ENCODE measurements at places on chromosomes 4 and X.

DNA sequence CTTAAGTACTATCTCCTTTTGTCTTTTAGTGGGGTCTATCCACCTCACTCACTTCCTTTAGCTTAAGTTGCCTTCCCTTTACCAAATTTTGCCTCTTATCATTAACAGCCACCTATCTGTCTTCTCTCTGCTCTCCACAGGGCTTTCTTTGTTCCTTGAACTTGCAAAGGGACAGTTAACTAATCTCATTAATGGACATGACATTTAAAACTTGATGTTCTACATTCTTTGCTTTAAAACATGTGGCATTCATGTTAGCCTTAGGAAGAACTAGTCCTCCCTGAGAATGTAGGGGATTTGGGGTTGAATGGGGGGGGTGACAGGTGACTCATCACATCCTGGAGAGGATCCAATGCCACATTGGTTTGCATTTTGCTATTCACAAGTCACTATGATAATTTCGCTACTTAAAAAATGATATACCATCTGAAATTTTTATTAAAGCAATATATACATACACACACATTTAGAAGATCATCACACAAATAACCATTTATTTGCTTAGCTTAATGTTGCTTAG lies 41.0 kb upstream of the DMD start:
- no peak for DNase-seq

DNA sequence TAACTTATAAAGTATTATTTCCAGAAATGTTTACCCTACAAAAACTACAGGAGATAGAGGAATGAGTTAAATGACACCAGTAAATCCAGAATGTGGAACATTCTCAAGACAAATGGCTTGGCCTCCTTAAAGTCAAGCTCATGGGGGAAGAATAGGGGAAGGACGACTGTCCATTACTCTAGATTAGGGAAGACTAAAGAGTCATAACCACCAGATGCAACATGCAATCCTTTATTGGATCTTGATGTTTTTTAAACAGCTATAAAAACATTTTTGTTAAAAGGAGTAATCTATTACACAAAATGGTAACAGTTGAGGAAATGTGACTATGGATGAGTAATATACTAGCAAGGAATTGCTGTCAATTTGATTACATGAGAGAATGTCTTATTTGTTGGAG lies 11.1 kb downstream of the ACOT9 start:
- DNase-seq, result no peak

DNA sequence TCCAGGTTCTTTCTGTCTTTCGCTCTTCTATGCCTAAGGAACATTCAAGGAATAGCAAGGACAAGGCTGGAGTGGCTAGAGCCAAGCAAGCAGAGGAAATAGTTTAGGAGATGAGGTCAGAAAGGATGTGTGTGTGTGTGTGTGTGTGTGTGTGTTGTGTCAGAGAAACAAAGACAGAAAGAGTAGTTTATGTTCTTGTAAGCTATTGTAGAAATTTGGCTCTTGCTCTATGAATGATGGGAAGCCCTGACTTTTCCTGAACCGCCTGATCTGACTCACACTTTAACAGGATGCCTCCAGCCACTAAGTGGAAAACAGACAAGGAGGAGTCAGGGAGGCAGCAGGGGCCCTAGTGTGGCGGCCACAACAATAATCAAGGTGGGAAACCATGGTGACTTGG lies 39.7 kb downstream of the LGI2 start:
- peak; percentile 5 for DNase-seq

DNA sequence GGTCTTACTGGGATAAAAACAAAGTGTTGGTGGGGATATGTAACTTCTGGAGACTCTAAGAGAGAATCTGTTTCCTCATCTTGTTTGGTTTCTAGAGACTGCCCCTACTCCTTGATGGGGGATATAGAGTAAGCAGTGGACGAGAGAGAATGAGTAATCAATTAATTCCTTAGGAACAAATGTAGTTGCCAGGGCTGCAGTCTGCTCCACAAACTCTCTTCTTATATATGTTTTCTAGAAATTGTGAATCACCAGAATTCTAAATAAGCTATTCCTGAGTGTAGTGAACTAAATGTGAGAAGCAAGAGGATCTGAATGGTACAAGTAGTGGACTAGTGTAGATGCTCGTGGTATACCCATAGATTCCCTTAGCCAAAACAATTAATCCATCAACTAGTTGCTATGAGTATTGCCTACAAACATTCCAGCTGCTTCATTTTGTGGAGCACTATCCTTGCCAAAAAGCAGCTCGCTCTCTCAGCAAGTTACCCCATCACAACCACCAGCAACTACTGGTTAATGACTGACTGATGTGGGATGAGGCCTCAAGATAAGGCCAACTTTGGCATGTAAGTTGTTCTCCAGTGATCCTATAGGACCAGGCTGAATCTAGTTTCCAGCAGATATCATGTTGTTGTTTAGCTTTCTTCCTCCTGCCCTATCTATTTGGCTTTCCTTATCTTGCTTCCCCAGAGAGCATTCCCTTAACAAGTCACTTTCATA lies 273.0 kb downstream of the SLC7A11 start:
- peak; percentile 87 for DNase-seq

GRCh38 chrX:3699821-3700381 lies 13.5 kb downstream of the PRKX start:
- DNase-seq, result no peak

DNA sequence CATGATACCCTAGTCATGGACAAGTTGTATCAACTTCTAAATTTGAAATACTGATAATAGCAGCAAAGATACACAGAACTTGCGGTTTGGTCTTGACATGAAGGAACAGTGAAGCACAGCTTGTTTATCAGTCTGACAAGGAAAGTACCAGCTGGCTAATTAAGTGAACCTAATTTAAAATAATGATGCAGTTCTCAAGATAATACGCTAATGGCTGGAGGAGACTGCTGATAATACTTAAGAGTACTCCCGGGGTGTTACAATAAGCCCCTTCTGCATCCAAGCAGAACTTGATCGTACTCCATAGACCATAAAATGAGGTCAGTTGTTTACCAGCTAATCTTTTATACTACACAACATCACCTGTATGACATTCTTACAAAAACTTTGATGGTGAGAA lies 697.5 kb downstream of the FSTL5 start:
- DNase-seq, result no peak

DNA sequence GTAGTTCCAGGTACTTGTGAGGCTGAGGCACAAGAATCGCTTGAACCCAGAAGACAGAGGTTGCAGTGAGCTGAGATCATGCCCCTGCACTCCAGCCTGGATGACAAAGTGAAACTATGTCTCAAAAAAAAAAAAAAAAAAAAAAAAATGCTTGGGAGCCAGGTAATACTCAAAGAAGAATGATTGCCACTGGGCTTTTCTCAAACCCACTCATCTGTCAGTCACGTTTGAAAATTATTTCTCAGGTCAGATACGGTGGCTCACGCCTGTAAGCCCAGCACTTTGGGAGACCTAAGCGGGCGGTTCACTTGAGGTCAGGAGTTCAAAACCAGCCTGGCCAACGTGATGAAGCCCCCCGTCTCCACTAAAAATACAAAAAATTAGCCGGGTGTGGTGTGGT lies 155.7 kb downstream of the RELL1 start:
- DNase-seq, result no peak

- no peak for DNase-seq
These were observed 375.2 kb downstream of the GALNTL6 start for GRCh38 chr4:172188248-172188988.

GRCh38 chr4:23945451-23946017 lies 55.7 kb upstream of the PPARGC1A start:
- peak; percentile 4 for DNase-seq

DNA sequence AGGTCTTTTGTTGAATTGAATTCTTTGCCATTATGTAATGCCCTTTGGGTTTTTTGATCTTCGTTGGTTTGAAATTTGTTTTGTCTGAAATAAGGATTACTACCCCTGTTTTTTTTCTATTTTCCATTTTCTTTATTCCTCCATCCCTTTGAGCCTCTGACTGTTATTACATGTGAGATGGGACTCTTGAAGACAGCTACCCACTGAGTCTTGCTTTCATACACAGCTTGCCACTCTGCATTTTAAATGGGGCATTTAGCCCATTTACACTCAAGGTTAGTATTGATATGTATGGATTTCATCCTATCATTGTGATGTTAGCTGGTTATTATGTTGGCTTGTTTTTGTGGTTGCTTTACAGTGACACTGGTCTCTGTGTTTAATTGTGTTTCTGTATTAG lies 736.2 kb upstream of the GRID2 start:
- DNase-seq, result no peak

- DNase-seq, result peak; percentile 58
These were observed 225.6 kb downstream of the FBXW7 start for GRCh38 chr4:152310257-152310656.

DNA sequence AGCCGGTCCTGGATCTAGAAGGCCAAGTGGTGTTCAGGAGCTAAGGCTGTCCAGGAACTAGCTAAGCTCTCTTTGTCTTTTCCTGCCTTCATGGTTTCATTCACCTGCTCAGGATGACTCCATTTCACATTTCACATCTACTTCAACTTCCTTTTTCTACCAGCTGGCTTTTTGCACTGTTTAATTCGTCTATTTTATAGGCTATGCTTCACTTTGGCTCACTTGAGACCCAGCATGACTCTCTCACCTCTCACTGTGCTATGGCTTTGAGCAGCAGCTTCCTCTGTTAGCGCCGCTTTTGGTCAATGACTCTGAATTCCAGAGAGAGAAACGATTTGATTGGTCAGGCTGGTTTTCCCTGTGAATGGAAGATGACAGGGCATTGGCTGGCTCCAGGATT lies 213.5 kb upstream of the CLNK start:
- DNase-seq, result no peak

DNA sequence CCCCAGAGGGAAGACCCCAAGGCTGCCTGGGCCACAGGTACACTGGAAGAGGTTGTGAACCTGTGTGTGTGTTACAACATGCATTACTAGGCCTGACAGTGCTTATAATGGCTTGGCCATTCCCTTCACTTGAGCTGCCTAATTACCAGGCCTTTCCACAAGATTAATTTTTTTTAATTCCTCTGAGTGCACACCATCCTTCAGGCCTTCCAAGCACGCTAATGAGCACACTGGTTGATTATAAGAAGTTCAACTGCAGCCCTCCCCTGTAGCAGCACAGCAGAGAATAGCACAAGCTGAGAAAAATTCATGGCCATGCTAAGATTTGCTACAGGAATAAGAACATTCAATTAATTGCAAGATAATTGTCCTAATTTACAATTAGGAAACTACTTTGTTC lies 2.2 kb upstream of the SUPT20HL2 start:
- no peak for DNase-seq

GRCh38 chr4:97238956-97239666 lies 904.2 kb downstream of the STPG2 start:
- DNase-seq, result no peak

DNA sequence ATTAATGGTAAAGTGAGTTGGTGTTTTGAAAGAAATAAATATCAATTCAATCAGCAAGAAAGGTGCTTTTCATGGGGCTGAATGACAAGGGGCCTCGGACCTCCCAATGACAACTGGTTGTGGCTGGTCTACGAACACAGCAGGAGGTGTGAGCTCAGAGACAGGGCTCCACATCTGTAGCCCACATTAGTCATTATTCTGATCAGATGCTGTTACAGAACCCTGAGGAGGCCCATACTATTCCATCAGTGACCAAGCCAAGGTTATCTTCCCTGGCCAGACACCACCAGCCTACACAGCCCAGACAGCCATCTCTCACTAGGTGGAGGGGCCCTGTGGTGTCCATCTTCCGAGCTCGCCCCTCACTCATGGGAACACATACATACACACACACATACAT lies 168.8 kb downstream of the SH3KBP1 start:
- DNase-seq, result no peak

GRCh38 chrX:421646-422391 lies 35.1 kb upstream of the PPP2R3B start:
- no peak for DNase-seq

DNA sequence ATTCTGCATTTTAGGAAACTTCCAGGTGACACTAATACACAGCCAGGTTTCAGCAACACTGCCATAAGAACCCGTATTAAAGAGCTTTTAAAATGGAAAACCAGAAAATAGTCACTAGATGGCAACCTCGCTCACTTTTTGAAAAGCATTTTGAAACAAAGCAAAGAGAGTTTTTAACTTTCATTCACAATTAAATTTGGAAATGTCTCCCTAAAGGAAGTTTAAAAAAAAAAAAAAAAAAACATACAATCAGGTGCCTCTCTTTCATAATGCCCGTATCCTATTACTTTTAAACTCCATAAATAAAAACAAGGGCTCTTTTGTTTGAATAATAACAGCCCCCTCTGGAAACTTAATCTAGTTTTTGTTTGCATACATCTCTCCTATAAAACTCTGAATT lies 20.3 kb downstream of the MEPE start:
- DNase-seq, result peak; percentile 52

GRCh38 chrX:118975831-118976598 lies 1.6 kb downstream of the LONRF3 start:
- peak; percentile 39 for DNase-seq

DNA sequence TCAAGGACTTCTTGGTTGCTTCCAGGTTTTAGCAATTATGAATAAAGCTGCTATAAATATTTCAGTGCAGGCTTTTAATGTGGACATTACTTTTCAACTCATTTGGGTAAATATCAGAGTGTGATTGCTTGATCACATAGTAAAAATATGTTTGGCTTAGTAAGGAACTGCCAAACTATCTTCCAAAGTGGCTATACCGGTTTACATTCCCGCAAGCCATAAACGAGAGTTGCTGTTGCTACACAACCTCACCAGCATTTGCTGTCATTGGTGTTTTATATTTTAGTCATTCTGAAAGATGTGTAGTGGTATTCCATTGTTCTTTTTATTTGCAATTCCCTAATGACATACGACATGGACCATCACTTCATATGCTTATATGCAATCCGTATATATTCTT lies 30.9 kb upstream of the SPOCK3 start:
- no peak for DNase-seq

- no peak for DNase-seq
These were observed 548 bp downstream of the NEUROG2 start for GRCh38 chr4:112515198-112516065.

DNA sequence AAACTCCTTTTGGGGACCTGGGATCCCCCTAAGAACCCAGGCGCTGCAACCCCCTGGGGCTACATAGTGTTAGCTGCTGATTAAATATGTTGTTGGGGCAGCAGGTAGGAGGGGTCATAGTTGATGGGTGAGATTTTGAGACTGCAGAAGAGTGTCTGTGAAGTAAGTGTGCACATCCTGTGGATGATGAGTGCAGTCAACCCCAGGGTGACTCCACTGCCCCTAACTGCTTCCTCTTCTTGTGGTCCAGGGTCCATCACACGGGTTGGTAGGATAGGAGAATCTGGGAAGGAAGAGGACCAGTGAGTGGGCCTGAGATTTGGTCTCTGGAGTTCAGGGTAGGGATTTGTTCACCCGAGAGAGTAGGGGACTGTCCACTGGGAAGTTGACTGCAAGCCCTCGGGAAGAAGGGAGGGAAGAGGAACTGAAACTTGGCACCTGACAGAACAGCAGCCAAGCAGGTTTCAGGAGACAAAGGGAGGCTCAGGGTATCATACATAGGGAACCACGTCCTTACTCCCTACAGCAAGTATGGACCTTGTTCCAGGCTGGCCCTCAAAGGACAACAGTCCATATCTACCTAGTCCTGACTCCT lies 8.5 kb downstream of the DLG3 start:
- DNase-seq, result no peak

- DNase-seq, result peak; percentile 93
These were observed 7.6 kb upstream of the HTRA3 start for GRCh38 chr4:8261851-8262535.

All from amniotic epithelial cell (primary cell).